ENCODE measurements at places on chromosomes 12 and 14.

DNA sequence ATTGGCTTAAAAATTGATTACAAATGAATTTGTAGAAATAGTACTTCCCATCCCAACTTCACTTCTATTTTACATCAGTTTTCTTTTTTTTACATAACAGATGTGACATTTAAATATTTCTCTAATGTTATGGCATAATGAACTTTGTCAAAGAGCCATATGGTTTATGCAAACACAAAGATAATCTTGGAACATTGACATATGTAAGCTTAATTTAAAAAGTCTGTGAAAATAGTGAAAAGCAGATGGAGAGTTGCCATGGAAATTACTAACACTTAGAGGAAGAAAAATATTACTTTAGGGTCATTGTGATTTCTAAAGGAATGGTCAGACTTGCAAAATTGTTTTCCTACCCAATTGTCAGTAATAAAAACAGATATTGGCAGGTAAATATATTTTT is 232.4 kb downstream of the AEBP2 start:
- no peak for DNase-seq

- no peak for DNase-seq
Measured at GRCh38 chr12:107884769-107885694, 110.5 kb downstream of the ASCL4 start.

DNA sequence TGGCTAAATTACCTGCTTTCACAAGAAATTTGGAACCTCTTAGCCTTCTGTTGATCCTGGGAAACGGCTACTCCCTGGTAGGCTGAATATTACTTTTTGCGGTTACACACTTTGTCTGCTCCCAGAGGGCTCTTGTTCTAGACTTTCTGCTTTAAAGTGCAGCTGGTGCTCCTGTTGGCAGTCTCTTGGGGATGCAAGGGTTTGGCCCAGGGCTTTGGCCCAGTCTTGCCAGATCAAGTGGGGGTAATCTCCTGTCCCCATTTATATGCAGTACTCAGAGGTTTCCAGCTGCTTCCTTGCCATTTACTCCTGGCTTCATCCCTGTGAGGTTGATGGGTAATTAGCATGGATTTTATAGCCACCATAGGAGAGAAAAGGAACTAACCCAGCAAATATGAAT is 558.2 kb upstream of the MIS18BP1 start:
- DNase-seq: no peak

GRCh38 chr14:52023518-52023917 is 34.2 kb downstream of the RTRAF start:
- DNase-seq: no peak

DNA sequence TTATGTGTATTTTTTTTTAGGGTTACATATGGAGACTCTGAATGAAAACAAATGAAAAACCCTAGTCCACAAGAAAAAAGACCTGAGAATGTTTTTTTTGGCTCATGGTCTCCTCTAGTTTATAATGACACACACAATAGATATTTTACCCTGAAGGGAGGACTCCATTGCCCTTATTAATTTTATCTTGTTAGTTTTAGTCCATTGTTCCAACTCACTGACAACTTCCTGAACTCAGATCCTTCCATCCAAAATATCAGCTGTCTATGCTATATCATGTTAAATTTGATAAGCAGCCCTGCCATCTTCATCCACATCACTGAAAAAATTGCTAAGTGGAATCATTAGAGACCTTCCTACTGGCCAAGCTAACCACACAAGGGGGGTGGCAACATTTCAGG is 232.1 kb downstream of the MON2 start:
- DNase-seq: no peak

- DNase-seq: no peak
Measured at GRCh38 chr14:99524804-99525698, 43.8 kb downstream of the CCNK start.

DNA sequence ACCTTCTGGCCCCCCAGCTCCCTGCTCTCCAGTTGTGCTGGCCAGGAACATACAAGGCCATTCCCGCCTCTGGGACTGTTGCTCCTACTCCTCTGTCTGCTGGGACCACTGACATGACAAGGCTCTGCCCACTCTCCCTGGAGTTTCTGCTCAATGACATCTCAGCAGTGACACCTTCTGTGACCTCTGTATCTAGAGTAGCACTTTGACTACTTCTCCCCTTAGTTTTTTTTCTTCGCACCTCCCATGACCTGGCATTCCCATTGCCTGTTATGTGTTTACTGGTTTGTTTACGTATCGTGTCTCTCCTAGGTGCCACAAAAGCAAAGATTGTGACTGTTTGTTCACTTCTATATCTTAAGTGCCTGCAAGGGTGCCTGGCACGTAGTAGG is 40.1 kb upstream of the TMEM263 start:
- no peak for DNase-seq

- DNase-seq: no peak
Measured at GRCh38 chr14:61455351-61455750, 134.0 kb downstream of the PRKCH start.

DNA sequence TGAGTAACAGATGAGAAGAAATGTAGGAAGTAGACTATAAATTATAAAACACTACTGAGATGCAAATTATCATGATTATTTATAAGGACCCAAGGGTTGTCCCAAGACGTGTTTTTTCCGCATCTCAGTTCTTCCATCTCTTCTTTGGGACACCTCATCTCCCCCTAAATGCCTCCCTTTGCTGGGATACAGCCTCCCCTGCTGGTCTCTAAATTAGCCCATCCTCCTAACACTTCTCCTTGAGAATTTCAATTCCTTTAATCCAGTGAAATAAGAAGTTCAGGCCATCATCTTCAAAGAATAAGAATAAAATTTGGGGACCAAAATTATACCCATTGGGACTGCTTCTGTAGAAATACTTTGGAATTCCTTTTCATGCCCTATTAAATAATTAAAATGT is 667.0 kb downstream of the BCL11B start:
- no peak for DNase-seq

GRCh38 chr14:67908052-67908754 is 88.6 kb downstream of the RAD51B start:
- DNase-seq: peak; percentile 5

GRCh38 chr14:68979722-68980451 is 785 bp upstream of the ACTN1 start:
- DNase-seq: no peak

DNA sequence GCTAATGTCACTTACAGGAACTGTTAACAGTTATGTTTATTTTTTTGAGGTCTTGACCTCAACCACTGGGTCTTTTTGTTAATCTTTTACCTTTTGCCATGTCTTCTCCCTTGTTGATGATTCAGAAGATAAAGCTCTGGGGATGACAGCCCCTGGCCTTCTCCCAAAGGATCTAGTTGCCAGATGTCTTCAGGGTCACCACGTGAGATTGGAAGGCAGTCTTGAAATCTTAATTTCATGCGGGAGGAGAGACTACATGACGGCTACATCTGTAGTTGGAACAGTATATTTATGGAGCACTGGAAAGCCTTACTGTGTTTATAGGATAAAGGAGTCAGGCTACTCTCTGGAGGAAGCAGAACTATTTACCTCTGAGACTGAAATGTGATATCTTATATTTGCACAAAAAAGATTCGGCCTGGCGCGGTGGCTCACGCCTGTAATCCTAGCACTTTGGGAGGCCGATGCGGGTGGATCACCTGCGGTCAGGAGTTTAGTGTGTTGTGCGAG is 5.6 kb downstream of the MLEC start:
- DNase-seq: no peak

GRCh38 chr12:51127050-51127729 is 43.8 kb upstream of the CSRNP2 start:
- DNase-seq: peak; percentile 3

- DNase-seq: peak; percentile 9
Measured at GRCh38 chr14:42110167-42110566, 503.5 kb downstream of the LRFN5 start.

DNA sequence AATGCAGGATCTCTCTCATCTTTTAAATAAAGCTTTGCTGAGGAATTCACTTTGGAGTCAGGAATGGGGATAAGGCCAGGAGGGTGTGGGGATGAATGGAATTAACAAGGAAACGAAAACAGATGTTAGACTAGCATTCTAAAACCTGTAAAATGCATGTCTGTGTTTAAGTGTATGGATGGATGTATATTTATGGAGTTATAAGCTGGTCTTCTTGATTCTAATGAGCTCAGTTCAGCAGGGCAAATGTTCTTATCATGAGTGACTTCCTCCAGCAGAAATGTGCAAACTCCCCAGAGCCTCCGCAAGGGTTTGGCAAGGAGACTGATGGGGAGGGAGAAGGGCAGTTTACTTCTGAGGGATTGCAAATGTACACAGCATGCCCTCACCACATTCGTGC is 149.1 kb downstream of the NTF3 start:
- DNase-seq: no peak

GRCh38 chr14:101928415-101928841 is 35.9 kb upstream of the DYNC1H1 start:
- DNase-seq: no peak

DNA sequence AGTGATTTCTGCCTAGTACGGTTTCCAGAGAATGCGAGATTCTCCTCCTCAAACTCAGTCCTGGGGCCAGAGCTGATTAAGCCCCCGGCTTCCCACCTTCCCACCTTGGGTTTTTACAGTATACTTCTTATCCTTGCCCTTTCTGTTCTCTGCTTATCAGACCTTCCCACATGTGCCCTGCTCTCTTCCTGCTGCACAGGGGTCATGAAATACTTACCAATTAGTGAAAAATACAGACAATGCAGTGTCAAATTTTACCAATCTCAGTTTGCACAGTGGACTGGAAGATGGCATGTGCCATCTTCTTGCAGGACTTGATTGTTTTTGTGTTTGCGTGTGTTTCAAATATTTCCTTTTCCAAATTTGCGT is 14.7 kb downstream of the SUSD6 start:
- DNase-seq: no peak

GRCh38 chr12:46390881-46391280 is 18.3 kb upstream of the SLC38A2 start:
- DNase-seq: no peak

DNA sequence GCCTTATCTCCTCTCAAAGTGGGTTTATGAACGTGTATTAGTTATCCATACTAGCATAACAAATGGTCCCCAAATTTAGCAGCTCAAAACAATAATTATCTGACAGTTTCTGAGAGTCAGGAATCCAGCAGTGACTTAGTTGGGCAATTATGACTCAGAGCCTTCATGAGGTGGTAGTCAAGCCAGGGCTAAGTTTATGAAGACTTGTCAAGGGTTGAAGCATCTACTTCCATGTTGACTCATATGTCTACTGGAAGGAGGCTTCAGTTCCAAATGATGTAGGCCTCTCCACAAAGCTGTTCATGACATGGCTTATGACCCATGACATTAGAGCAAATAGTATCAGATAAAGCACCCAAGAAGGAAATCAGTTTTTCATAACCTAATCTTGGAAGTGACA is 73.2 kb downstream of the IPO8 start:
- no peak for DNase-seq

GRCh38 chr12:12803186-12803585 is 10.0 kb upstream of the DDX47 start:
- DNase-seq: no peak

DNA sequence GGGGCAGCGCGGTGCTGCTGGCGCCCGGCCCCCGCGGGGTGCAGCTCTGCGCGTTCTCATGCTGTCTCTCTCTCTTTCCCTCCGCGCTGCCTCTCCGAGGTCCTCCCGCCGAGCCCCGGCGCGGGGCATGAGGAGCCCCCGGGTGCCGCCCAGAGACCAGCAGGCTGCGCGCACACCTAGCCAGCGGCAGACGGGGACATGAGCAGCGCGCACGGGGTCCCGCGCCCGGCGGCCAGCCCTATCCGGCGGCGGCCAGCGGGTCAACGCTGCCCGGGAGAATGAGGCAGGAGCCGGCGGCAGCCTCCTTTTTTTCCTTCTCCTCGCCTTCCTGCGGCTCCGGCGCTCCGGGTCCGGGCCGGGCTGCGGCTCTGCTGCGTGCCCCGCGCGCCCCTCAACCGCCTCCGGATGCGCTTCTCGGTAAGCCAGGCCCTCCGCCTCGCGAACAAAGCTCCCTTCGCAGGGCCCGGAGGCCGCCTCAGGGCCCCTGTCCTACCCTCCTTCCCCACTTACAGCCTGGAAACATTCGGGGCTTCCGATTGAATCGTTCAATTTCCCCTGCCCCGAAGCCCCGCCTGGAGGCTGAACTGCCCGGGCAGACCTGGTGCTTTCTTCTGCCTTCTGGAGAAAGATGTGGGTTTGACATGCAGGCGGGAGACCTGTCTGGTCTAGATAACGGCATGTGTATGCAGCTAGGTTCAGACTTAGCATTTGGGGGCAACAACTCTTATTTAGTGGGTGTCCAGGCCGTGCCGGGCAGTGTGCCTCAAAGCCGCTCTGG is at the start of gene TUNAR:
TUNAR (plus strand) TSS at position 72 of the 778 bp plus-strand sequence.
- DNase-seq: no peak

GRCh38 chr14:60254176-60254575 is 5.2 kb downstream of the PPM1A start:
- DNase-seq: no peak

GRCh38 chr14:100219126-100219785 is 19.7 kb upstream of the YY1 start:
- DNase-seq: no peak

DNA sequence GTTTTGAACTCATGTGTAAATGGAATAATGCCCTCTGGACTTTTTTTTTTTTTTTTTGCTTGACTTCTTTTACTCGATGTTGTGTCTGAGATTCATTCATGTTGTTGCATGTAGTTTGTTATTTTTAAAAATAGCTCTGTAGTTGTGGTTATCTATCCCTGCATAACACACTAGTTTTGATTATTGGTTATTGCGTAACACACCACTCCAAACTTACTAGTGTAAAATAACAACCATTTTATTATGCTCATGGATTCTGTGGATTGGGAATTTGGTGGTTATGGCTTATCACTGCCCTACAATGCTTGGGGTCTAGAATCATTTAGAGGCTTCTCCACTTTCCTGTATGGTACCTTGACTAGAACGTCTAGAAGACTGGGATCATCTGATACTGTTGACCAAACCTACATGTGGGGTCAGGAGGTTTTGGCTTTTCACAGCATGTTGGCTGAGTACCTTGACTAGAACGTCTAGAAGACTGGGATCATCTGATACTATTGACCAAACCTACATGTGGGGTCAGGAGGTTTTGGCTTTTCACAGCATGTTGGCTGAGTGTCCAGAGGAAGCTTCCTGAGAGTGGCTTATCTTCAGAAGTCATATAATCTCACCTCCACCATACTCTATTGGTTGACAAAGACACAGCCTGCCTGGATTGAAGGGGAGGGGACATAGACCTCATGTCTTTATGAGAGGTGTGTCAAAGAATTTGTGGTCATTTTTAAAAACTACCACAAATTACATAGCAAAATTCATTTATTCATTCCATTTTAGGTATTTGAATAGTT is 11.6 kb downstream of the VRK1 start:
- DNase-seq: no peak

GRCh38 chr12:77060136-77060882 is 5.1 kb downstream of the E2F7 start:
- no peak for DNase-seq

DNA sequence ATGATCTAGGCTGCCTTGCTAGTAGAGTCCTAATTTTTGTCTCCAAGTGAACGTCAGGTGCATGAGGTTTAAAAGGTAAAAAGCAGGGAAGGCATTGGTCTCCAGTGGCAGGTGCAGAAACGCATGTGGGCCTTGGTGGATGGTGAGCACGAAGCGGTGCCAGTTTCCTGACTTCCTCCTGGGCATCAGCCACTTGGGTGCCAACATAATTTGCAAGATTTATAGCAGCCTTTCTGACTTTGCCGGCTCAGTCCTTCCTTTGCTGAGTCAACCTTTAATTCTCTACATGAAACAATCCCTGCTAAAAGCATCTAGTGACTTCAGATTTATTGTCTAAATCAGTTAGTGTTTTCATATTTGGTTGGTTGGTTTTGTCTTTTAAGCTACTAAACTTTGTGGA is 355.7 kb upstream of the TMEM132C start:
- no peak for DNase-seq

- DNase-seq: peak; percentile 65
Measured at GRCh38 chr12:1281683-1282366, 290.8 kb downstream of the ERC1 start.
